Tibial nerve (tissue), 4 donors: ENCODE measurements at places on chromosomes 7 and 10. TPM values are rescaled to one million over a fixed set of nuclear protein-coding genes. Genes with fewer than 3 reads are reported as not detected.
A peak's percentile ranks its signal among the peaks of the same experiment; 100 is the strongest.

DNA sequence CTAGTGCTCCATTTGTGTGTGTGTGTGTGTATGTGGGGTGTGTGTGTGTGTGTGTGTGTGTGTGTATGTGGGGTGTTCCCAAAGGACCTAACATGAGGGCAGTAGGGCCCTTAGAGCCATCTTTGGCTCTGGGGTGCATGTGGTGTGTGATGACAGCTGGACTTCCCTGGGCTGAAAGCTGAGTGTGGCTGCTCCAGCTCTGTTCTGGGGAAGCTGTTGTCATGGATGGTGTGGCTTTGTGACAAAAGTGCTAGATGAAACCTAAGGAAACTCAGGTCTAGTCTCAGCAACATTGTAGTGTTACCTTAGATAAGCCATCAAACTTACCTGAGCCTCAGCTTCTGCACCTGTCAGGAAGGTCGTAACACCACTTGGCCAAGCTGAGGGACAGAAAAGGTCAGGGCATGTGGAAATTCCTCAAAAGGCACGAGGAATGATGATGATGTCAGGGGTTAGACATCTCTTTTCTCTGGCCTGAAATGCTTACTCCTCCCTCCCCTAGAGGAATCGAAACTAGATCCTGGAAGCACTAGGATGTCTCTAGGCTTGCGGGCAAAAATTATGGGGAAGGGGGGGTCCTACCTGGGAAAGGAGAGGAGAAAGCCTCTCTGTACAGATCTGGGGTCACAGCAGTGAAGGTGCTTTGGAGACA is 115.4 kb downstream of the RPS24 start:
- no peak for DNase-seq

DNA sequence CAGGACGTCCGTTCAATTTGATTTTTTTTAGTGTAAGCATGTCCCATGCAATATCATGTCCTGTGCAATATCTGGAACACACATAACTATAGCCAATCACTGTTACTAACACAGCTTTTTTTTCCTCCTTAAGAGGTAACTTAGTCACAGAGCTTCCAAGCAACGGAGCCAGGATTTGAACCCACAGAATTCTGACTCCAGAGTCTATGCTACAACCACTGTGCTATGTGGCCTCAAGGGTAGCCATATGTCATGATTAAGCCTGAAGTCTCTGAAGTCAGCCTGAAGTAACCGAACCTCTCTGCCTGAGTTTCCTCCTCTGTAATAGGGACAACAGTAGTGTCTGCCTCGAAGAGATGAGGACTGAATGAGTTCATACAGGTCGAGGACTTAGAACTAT is 42.2 kb upstream of the TCF7L2 start:
- no peak for DNase-seq

DNA sequence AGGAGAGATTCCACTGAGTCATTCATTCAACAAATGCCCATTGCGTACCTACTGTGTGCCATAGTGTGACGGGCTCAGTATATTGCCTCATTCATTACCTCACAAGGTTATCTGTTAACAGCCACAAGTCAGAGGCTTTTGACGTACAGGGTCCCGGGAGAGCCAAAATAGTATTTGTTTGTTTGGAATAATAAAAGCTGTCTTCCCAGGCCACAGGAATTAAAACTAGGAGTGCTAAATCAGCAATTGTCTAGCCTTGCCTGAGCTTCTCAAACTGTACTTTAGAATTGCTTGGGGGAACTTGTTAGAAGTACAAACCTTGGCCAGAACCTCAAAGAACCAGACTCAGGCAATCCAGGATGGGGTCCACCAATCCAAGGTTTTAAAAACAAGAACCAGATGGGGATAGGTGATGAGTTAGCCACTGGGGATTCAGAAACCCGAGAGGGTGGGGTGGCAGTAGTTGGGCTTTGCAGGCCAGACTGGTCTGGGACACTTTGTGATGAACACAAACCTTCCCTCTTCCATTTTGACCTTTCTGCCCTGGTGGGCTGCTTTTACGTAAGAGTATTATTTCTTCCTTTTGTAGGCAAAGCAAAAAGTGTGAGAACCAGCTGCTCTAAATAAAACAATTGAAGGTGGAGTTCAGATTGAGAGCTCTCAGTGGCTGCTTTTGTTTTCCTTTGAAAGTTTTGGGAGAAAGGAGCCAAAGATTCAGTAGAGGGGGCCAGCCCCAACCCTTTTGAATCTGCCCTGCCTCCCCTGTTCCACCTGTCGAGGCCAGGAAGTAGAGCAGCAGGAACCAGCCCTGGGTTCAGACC is 113.0 kb upstream of the ANLN start:
- DNase-seq: no peak

DNA sequence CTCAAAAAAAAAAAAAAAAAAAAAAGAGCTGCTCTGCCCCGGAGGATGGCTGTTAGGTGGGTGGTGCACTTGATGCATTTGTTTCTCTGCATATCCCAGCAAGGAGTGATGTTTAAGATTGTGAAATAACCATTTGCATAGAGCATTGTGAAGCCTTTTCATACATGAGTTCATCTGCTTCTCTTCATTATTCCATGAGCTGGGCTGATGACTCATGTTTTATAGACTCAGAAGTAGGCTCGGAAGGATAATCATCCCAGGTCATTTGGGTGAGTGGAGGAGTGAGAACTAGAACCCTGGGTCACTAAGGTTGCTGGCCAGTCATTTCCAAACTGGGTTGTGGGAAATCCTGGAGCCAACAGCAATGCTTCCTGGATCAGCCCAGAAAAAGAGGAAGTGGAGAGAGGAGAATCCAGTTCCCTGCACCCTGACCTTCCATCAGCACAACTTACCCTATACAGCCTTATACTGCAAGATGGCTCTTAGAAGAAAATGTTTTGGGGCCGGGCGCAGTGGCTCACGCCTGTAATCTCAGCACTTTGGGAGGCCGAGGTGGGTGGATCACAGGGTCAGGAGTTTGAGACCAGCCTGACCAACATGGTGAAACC is 45.3 kb downstream of the TACC2 start:
- DNase-seq: no peak

GRCh38 chr10:119917777-119918176 is 25.2 kb downstream of the SEC23IP start:
- no peak for DNase-seq

DNA sequence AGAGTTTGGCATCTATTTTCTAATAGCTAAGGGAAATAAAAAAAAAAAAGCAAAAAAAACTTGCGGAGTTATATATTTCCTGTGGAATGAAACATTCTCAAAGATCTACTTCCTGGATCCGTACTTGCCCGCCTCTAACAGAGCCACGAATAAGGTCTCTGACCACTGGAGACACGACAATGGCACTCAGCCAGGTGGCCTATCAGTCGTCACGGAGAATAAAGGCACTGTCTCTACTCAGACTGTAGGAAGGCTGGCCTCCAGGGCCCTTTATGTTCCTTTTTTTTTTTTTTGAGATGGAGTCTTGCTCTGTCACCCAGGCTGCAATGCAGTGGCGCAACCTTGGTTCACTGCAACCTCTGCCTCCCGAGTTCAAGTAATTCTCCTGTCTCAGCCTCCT is 58.7 kb downstream of the RGS10 start:
- no peak for DNase-seq

- DNase-seq: no peak
These were observed 34.3 kb downstream of the WASL start for GRCh38 chr7:123714296-123715080.

GRCh38 chr10:132549371-132549770 is 11.8 kb downstream of the INPP5A start:
- DNase-seq: no peak

- DNase-seq: no peak
These were observed 47.7 kb upstream of the COMMD3 start for GRCh38 chr10:22268503-22268902.

DNA sequence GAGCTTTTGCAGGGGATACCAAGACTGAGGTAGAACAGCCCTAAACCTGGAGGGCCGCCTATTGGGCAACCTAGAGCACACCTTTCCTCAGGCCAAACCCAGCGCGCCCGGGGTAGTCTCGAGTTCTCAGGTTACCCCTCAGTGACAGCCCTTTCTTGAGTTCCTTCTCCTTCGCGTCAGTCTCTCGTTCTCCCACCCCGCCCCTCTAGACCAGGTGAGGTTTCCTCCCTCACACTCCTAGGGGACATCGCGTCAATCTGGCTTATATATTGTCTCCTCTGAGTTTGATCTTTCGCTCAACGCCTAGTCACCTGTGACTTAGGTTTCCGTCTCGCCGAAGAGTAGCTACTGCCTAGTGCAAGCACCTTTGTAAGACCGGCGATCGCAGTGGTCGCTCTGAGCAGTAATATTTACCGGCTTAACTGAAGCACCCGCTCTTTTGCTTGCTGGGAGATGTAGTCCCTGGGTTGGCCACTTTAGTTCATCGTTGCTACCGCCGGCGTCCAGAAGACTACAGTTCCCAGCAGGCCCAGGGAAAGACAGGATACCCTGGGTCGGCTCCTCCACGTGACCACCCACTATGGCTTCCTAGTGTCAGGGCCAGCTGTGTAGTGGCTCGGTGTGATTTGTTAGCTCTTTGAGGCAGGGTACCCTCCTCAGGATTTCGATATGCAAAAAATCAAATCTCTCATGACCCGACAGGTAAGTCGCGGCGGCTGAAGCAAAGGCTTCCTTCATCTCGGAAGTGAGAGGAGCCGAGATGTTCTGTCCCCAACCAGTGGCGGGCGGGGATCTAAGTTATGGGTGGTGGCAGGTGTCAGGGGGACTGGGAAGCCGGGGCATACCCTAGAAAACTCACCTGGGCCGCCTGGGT is at the start of gene VPS50:
TSS of gene VPS50 (plus strand) at position 568 of the 874 bp plus-strand sequence. CDS start at position 670, 102 bp downstream.
- peak; percentile 95 for DNase-seq

DNA sequence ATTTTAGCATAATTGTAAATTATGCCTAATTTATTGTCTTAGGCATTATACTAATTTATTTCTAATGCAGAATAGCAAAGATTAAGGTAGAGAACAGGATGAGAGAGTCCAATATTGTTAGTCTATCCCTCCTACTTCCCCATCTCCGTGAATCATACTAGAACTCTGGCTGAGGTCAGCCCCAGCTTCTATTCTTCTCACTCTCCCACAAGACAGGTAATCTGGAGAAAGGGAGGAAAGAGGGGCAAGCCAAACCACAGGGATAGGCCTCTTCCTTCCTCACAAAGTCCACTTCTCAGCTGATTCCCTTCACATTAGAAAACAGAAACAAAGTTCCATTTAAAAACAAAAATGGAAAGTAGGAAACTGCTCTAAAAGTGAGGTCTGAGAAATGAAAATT is 117.5 kb upstream of the LAMB4 start:
- no peak for DNase-seq

- DNase-seq: no peak
These were observed 357.1 kb downstream of the MAGI2 start for GRCh38 chr7:79096361-79096805.

DNA sequence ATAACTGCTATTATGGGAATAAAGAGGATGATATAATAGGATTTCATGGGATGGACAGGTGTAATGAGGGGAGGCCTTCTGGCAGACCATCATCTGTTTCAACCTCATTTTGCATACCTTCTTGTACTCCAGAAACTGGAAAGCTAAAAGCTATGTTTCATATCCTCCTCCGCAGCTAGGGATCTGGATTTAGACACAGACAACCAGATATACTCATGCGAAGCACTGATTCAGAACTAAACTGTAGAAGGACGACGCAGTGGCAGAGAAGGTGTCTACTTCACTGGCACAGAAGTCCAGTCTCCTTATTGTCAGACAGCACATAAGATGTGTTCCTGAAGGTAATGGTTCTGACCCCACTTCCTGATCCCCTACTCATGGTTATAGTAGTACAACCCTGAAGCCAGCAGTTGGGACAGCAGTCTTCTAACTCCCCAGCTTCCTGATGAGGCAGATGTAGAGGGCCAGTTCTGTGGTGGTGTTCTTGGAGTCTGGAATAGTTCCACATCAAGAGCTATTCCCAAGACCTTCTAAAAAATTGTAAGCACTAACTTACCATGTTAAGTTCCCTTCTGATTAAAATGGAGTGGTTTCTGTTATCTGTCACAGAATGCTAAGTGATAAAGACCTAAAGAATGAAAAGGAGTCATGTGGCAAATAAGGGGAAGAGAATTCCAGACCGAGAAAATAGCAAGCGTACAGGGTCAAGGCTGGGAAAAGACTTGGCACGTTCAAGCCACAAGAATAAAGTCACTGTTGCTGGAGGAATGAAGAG is 550.3 kb downstream of the GRM8 start:
- no peak for DNase-seq

DNA sequence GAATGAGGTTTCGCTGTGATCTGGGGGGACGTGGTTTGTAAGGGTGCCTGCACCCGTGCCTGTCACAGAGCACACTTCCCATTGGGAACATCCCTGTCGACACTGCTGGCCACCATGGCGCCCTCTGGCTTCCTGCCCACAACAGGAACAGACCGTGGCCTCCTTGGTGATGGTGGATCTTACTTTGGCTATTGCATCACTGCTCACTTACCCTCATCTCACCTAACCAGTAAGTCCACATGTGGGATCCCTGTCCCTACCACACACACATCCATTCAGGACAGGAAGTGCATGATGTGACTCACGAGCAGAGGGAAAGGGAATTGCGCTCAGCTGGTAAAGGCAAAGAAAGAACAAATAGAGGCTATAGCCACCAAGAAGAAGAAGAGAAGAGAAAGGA is 26.2 kb upstream of the SEC61G start:
- DNase-seq: no peak

DNA sequence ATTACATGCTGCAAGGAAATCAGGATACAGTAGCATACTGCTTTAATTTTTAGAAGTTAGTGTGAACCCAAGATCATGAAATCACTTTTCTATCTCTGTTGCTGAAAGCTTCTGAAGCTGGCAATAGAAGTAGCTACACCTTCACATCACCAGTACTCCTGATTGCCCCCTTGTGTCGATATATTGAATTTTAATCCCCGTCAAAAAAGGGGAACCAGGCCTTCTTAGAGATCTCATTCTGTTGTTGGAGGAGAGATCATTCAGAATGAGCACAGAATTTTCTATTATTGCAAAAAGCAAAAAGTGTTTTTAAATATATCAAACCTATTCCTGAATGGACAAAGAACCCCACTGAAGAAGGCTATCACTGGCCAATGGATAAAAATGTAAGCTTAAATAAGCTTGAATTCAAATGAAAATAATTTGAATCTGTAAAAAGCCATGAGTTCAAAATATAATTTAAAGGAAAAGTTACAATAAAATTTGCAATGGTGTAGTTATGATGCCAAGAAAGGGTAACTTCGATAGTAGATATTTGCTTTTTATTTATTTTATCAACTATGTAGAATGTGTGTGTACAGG is 39.7 kb upstream of the TEX47 start:
- DNase-seq: peak; percentile 20

GRCh38 chr7:102147008-102147407 is 139.7 kb upstream of the SH2B2 start:
- no peak for DNase-seq

- DNase-seq: no peak
These were observed 1.3 kb downstream of the CYP26C1 start for GRCh38 chr10:93061594-93062513.

GRCh38 chr7:16774294-16774693 is 20.7 kb downstream of the TSPAN13 start:
- no peak for DNase-seq

GRCh38 chr7:36863901-36864701 is 139.8 kb upstream of the AOAH start:
- no peak for DNase-seq

Gene OPALIN
- not detected for total RNA-seq

Gene HOGA1
- 3.6 TPM for total RNA-seq

Gene PRLHR
- total RNA-seq: not detected

Gene KCND2
- 0.59 TPM for total RNA-seq

Gene GIMAP1
- 9.3 TPM for total RNA-seq

Gene ITGB8
- 497 TPM for total RNA-seq

Gene CYP2C8
- not detected for total RNA-seq

Gene ANKRD61
- not detected for total RNA-seq

Gene PLAU
- 7.8 TPM for total RNA-seq

Gene DYDC2
- total RNA-seq: not detected

Gene GRID1
- total RNA-seq: 16.3 TPM

Gene TBX20
- total RNA-seq: 0.42 TPM

Gene CLCN1
- total RNA-seq: not detected

Gene CDHR1
- not detected for total RNA-seq

Gene CHST3
- total RNA-seq: 41.2 TPM

Gene CDH23
- total RNA-seq: 20.1 TPM
